ENCODE measurements at places on chromosomes 2 and 18.

- DNase-seq = no peak
Measured at GRCh38 chr2:36330473-36331395, 24.8 kb upstream of the CRIM1 start.

DNA sequence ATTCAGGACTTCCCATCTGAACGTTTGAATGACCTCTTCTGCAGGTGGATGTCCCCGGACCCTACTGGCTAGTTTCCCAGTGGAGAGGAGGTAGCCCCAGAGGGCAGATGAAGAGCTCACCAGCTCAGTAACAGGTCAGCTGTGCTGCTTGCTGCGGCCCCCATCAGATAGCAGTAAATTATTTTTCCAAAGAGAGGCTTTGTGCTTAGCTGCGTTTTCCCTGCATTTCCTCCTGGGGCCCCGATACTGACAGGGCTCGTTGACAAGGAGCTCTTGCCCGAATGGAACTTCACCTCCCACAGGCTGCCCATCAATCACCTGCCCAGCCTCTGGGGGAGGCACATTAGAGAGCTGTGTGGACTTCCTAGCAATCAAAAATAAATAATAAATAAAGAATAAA, 185.8 kb downstream of the DOK6 start:
- no peak for DNase-seq

DNA sequence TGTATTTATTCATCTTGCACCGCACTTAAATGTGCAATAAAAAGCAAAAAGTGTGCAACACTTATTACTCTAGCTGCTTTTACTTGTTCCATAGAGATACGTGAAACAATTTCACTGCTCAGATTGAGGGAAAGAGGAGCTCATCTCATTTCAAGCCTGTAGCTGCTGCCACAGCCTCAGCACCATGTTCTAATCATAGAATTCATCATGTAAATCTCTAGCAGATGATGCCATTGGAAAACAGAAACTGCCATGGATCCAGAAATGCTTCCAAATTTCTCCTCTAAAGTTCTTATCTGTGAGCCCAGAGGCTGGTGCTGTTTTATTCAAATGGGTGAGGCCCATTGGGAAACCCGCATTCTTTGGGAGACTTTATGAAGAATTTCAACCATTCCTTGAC, 2.0 kb downstream of the CDC42EP3 start:
- DNase-seq = no peak

DNA sequence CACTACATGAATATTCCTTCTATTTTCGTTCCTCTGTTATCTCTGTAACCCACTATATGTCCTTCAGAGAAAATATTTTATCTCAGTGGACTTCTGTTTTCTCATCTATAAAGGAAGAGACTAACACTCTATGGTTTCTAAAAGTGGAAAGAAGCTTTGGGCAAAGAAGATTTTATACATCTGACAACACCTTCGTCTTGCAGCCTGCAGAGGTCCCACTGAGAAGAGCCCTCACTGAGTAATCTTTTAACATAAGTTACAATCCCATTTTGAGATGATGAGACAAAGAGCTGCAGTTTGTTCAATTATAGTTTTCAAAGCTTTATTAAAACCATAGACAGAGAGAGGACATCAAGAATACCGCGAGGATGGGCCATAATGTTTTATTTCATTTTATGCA, 28.7 kb downstream of the XIRP2 start:
- no peak for DNase-seq

DNA sequence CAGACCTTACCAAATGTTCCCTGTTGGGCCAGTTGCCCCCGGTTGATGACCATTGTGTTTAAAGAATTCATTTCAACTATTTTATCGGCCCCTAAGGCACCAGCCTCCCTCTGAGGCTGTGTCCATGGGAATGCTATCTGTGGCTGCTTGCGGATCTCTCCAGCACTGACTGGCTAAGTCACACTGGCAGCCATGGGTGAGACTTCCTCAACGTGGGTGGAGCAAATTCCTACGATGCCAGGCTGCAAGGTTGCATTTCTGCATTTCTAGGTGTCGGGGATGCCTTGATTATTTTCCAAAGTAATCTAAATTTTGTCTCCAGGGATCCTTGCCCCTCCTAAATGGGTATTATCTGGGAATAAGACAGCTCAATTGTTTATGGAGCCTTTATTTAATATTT, 6.2 kb downstream of the CXCR4 start:
- DNase-seq = no peak

Data from stimulated activated CD4-positive, alpha-beta T cell treated with anti-CD3 and anti-CD28 coated beads, Interleukin-2, amount 100 ng/mL, for 4 hours (primary cell).